ENCODE measurements at places on chromosomes 5 and 9.

GRCh38 chr9:105993116-105993854, 298.9 kb downstream of the TMEM38B start:
- DNase-seq = no peak

GRCh38 chr5:131979816-131980215, 31.6 kb downstream of the ACSL6 start:
- DNase-seq = no peak

- no peak for DNase-seq
These were observed 93.6 kb upstream of the TSLP start for GRCh38 chr5:110977915-110978314.

DNA sequence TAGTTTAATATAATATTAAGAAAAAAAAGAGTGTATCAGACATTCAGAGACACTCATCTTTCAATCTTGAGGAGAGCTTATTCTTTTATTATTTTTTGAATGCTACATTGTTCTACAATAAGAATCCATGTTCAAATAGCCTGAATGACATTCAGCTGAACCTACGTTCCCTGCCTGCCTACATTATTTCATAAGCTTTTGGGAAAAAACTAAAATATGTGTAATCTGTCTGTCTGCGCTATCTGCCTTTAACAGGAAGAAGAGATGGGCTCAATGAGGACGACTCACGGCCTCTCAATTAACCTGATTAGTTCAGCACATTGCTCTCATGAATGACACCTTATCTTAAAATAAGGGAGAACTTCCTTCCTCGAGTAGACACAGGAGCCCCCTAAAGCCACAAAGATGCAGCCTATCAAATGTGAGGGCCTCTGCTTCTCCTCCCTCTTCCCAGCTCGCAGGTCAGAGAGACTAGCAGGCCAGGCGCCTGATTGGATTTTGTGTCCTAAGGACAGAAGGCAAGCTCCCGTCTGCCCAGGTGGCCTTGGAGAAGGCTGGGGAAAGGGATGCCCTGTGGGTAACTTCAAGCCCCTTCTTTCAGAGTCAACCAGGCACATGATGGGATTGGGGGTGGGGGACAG, 37.8 kb downstream of the EBF1 start:
- no peak for DNase-seq

DNA sequence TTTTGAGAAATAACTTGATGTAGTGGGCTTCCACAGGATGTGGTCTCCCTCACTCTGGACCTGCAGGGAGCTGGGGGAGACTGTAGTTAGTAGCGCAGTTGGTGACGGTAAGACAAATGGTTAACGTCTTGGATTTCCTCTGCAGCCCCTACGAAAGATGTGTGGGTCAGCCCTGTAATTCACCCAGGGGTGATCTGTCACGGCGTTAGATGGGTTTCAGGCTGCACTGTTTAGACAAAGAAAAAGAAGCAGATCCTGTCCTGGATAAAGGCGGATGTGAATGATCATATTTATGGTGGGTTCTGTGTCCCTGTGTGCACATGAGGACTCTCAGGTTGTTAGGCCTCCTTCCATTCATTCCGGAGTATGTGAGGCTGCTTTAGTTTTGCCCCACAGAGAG, 142.0 kb upstream of the SLC28A3 start:
- DNase-seq = no peak

DNA sequence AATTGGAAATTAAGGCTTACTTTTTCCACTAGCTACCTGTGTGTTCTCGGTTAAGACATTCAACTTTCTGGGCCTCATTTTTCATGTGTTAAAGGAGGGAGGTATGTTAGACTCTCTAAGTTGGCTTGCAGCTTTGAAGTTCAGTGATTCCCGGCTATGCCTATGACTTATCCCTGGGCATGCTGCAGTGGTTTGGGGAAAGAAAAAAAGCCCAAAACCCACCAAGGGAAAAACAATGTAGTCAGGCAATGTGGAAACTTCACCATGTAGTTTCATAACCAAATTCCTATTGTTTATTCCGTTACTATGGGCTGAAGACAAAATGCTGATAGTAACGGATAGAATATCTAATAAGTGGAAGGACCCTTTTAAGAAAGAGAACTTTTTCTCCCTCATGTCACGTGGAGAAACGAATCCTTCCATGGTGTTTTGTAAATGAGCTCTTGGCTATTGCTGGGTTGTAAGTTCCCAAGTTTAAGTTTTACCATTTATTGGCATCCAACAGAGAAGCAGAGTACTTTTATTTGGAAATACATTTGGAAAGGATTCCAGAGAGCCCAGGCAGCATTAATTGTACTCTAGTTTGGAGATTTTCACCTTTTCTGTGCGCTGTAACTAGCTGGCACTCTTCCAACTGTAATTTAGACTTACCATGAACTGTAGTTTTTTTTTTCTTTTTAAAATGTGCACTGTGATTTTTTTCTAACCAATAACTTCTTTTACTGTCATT, 84.9 kb upstream of the MPDZ start:
- no peak for DNase-seq

DNA sequence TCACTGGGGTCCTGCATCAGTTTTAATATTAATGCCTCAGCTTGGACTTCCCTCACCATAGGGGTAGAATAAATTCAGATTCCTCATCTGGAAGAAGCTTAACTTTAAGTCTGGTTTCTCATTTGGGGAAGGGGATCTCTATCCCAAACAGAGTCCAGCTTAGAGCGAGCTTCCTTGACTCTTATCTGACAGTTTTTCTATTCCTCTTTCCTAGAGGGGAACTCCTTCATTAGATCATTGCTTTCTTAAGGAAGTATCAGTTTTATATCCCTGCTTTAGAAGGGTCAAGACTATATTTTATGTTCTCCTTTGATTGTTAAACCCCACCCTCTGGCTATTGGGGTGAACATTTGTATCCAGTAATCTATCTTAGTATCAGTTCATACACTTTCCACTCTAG, 24.2 kb upstream of the CDC42SE2 start:
- DNase-seq = no peak
